GM20000 (cell line): ENCODE measurements at places on chromosomes 7 and 10.
A peak's percentile ranks its signal among the peaks of the same experiment; 100 is the strongest.

DNA sequence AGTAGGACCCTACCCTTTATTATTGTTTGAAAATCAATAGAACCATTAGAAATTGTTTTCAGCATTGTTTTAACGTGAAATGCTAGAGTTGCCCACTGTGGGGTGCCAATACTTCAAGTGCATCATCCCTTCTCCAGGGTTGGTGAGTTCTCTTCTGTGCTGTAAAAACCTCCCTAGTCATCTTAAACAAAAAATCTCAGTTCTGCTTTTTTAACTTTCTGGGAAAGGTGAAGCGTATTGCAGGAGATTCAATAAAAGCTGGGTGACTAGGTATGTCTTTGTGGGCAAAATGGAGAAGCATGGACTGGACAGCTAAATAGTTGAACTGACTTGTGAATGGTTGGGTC lies 699.1 kb downstream of the SUGCT start:
- DNase-seq = no peak

DNA sequence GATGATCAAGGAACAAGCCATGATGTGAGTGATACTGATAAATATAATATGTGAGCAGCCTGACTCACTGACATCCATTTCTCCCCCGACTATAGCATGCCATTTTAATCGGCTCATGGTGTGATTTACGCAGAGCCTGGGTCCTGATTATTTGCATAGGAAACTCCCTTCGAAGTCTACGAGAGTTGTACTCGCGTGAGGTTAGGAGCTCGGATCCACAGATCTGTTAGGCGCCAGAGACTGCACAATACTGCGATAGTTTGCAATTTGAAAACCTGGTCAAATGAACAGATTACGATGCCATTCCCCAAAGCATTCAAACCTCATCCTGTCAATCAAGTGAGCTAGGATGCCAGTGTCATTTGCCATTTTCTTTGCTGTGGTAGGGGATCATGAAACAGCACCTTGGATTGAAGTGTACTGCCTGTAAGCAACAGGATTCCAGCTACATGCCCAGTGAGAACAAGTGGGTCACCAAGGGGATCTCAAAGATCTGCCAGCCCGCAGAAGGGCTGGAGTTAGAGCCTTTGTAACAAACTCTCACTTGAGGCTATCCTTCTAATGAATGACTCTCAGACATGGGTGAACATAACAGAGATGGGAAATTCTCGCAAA lies 158.3 kb downstream of the FRMD4A start:
- no peak for DNase-seq

- DNase-seq = peak; percentile 24
These were observed 180.5 kb upstream of the CCDC6 start for GRCh38 chr10:60086862-60087261.

DNA sequence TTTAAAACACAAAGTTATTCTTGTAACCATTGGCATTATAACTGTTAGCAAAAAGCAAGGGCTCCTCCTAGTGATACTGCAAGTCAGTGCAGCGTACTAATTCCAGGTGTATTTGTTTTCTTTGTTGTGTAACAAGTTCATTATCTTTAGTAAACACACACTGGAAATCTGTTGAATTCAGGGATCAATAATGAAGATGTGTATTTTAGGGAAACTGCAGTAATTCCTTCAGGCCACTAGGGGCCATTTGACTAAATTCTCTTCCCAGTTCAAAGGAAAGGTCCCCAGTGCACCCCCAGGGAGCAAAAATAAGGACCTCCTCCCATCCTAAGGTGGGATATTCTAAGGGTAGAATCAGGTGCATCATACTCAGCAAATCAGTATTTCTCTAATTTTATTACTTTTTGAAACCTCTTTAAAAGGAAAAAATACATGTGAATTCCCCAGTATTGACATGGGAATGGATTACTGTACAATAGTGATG lies 158.6 kb upstream of the LYZL1 start:
- peak; percentile 20 for DNase-seq

GRCh38 chr10:4545062-4545461 lies 280.9 kb upstream of the AKR1E2 start:
- no peak for DNase-seq

- no peak for DNase-seq
These were observed 57.5 kb downstream of the MDFIC start for GRCh38 chr7:114979388-114979787.

- DNase-seq = no peak
These were observed 53.6 kb downstream of the VPS41 start for GRCh38 chr7:38855386-38855785.

DNA sequence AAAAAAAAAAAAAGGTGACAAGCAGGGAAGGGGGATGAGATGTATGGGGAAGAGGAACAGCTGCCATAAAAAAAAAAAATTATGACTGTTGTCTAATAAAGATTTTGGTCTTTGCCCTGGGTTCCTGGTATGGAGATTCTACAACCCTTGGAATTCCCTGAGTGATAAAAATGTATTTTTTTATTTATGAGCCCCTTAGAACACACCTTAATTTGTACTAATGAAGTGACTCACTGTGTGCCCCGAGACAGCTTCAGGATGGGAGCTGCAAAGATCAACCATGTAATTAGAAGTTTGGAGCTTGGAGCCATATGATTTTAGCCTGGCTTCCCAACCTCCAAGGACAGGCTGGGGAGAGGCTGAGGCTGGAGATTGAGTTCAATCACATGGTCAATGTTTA lies 69.7 kb downstream of the NHLRC2 start:
- DNase-seq = no peak

DNA sequence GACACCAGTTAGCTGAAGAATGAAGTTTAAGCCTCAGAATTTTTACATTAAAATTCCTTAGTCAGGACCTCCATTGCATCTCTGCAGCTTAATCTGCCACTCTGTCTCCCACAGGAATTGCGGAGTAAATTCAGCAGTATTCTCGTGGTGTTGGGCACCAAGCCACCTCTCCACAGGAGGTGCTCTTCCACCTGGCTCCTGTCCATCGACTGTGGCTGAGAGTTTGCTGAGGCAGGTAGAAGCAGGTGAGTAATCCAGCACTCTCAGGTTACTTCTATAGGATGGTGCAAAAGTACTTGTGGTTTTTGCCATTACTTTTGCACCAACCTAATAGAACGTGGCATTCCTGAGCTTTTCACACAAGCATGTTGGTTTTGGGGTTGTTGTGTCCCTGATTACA lies 134.1 kb downstream of the GFRA1 start:
- DNase-seq = no peak

GRCh38 chr7:111980725-111981124 lies 225.5 kb downstream of the DOCK4 start:
- DNase-seq = no peak

DNA sequence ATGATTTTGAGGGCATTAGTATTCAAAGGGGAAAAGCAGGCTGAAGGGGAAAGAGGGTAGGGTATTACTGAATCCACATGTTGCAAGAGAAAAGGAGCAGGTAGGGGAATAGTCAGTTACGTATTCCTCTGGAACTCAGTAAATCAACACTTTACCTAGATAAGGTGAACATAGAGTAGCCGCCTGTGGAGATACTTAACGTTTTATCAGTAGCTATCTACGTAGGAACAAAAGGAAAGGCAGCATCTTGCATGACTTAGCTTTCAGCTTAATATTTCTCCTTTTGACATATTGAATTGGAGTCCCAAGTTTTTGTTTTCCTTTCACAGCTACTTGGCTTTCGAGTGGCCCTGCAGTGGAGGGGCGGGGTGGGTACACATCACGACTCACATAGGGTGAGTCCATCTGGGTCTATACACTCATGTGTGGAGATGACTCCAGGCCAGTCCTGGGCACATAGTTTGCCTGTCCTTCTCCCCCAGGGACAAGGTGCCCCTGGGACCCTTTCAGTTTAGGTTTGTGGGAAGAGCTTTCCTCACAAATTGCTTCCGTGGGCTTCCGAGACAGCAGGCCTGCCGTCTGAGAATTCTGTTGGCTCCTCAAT lies 48.1 kb downstream of the CCNY start:
- DNase-seq = no peak

DNA sequence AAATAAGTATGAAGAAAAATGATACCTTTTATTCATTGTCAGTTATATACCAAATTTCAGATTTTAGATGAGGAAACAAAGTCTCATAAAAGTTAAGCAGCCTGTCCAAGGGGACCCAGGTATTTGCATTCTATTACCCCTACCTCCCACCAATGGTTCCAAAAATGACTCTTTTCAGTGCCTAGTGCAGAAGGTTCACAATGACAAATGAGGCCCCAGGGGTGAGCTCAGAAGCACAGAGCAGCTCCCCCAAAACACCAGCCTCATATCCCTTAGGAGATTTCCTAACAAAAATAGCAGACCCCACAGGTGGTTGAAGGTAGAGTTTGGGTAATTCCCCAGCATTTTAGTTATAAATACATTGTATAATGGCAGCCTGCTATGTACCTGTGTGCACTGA lies 168.6 kb downstream of the REEP3 start:
- DNase-seq = peak; percentile 25

- DNase-seq = no peak
These were observed 43.5 kb upstream of the HSPA12A start for GRCh38 chr10:116785867-116786266.

DNA sequence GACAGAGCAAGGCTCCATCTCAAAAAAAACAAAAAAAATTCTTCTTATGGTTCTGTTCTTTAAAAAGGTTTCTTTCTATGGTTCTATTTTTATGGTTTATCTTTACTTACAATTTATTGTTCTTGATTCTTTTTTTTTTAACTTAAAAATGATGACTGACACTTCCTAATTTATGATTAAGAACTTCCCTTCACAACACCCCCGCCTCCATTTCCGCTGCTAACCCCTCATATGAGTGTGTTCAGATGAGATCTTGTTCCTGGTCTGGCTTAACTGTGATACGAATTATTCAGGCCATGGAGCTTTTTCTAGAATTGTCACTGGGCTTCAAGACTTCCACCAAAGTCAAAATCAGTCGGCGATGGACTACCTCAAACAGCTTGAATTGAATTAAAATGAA lies 33.9 kb downstream of the PTER start:
- DNase-seq = no peak

DNA sequence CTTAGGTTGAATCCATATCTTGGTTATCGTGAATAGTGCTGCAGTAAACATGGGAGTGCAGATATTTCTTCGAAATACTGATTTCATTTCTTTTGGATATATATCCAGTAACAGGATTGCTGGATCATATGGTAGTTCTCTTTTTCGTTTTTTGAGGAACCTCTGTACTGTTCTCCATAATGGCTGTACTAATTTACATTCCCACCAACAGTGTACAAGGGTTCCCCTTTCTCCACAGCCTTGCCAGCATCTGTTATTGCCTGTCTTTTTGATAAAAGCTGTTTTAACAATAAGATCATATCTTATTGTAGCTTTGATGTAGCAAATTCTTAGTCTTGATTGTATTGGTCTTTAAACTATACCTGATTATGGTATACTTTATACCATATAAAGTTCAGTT lies 45.3 kb downstream of the ZNRF2 start:
- no peak for DNase-seq

GRCh38 chr10:115022733-115023132 lies 70.4 kb upstream of the ATRNL1 start:
- DNase-seq = no peak

- no peak for DNase-seq
These were observed 54.2 kb upstream of the EBF3 start for GRCh38 chr10:130018265-130018664.

DNA sequence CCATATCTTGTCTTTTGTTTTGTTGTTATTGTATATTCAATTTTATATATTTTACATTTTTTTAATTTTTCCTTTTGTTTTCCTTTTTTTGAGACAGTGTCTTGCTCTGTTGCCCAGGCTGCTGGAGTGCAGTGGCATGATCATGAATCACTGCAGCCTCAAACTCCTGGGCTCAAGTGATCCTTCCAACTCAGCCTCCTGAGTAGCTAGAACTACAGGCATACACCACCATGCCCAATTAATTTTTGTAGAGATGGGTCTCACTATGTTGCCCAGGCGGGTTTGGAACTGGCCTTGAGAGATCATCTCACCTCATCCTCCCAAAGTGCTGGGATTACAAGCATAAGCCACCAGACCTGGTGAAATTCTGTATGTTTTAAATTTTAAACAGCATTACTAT lies 25.4 kb upstream of the TNKS2 start:
- DNase-seq = no peak

GRCh38 chr7:115038158-115038557 lies 116.3 kb downstream of the MDFIC start:
- DNase-seq = no peak

DNA sequence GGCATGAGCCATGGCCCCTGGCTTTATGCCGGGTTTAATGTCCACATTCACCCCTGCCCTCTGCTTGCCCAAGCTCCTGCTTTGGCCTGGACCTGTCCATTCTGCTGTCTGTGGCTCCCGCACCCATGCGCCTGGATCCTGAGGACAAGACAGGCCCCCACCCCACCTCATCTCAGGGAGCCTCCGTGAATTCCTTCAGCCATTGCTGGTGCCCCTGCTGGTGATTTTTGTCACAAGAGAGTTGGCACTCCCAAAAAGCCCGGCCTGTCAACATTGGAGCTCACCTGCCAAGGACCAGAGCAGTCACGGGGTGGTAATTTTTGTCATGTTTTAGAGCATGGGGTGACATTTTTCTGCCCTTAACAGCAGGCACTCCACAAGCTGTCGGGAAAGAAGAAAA lies 127.5 kb upstream of the PLXNA4 start:
- no peak for DNase-seq

GRCh38 chr7:150476819-150477631 lies 26.6 kb downstream of the GIMAP8 start:
- no peak for DNase-seq

DNA sequence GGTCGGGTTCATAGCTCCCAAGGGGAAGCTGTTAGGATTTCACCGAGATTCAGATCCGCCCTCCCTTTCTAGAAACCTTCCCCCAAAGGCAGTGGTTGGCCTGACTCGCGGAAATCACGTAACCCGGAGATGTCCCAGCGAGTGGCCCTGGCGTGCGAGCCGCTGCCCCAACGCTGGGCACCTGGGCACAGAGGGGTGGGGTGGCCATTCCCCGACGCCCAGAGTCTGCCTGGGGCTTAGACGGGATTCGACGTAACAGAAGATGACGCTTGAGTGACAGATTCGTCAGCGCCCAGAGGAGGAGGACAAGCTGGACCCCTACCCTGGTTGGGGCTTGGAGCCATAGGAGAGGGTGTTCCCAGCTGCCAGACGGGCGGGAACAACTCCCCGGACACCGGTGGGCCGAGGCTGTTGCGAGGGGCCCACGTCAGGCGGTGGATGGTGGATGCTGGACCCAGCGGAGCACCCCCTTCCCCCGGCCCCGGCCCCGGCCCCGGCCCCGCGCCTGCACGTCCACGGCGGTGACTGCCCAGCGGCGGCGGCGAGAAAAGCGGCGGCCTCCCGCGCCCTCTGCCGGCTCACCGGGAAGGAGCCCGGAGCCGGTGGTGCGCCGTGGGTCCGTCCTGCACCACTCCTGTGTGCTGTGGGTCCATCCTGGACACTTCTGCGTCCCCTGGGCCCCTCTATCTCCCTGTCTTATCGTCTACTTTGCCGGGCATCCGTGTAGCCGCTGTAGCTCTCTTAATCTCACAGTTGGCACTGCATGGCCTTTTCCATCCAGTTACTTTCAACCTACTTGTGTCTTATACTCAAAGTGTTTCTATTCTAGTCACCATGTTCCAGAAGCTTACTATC lies 35.4 kb upstream of the KNDC1 start:
- peak; percentile 80 for DNase-seq

DNA sequence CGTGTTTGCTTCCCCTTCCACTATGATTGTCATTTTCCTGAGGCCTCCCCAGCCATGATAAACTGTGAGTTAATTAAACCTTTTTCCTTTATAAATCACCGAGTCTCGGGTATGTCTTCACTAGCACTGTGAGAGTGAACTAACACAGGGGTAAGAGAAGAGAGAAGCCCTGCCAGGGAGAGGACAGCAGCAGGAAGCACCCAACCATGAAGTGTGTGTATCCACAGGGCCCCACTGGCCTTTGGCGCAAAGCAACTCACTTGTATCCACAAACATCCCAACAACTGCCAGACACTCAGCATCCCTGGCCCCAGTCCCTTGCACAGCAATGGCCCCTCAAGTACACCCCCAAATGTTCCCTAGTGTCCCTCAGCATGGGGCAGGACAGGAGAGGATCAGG lies 115.1 kb downstream of the MAD1L1 start:
- DNase-seq = no peak
